Karpas-422 (cell line): ENCODE measurements at places on chromosomes 2 and 18. TPM values are rescaled to one million over a fixed set of nuclear protein-coding genes. Genes with fewer than 3 reads are reported as not detected.

GRCh38 chr18:35889677-35890076 is 82.8 kb upstream of the RMP24 start:
- peaks cover 11% of the 10 kb centered on the region for H3K4me1 ChIP-seq
- no peaks in the 10 kb centered on the region for H3K27me3 ChIP-seq
- H3K27ac ChIP-seq: no peak overlapping the region

Gene UGT1A10
- 0.11 and 0.14 TPM in 2 replicates for total RNA-seq

Gene IL1RL1
- total RNA-seq: not detected in 2 replicates

- H3K27me3 ChIP-seq: no peaks in the 10 kb centered on the region
- DNase-seq: no peak
- no peaks in the 10 kb centered on the region for H3K4me1 ChIP-seq
Measured at GRCh38 chr2:9230881-9231280, 24.3 kb downstream of the ASAP2 start.

Gene FEV
- total RNA-seq: not detected in 2 replicates

DNA sequence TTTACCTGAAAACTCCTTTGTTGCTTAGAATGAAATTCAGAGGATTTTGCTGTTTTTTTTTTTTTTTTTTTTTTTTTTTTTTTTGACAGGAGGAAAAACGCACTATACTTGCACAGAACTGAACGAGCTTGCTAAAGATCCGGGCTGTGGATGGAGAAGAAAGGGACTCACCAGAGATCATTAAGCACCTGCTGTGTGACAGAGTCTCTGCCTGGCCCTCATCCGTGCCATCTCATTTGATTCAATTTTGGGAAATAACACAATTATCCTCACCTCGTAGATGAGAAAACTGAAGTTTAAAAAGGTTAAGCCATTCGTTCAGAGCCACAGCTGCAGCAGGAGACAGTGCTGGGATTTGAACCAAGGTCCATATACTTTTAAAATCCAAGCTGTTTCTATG is 775.4 kb upstream of the ID2 start:
- no peak overlapping the region for H3K4me3 ChIP-seq
- DNase-seq: no peak
- H3K27me3 ChIP-seq: 0 out of 2 replicates have a peak, but pooled peaks cover 2% of the 10 kb centered on the region
- no peaks in the 10 kb centered on the region for H3K4me1 ChIP-seq
- H3K27ac ChIP-seq: no peak overlapping the region

Gene DUSP2
- total RNA-seq: 25.1 and 45.2 TPM in 2 replicates

Gene CD302
- total RNA-seq: not detected in 2 replicates

Gene HADHB
- total RNA-seq: 40.7 and 48.8 TPM in 2 replicates

DNA sequence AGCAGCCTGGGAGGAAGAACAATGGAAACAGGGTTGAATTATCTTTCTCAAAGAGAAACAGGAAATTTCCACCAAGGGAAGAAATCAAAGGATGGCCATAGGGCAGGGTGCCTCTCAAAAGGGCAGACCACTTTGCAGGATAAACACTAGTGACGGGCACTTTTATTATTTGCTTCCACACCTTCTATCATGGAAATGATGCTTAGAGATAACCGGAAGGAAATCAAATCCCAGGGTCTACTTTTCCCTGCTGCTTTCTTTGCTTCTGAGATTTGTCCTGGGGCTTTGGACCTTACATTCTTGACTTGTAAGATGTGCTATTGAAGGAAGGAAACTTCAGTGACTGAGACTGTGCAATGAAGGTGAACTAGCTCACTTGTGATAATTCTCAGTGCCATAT is 1.1 kb upstream of the SCN9A start:
- no peak overlapping the region for H3K4me3 ChIP-seq
- no peak overlapping the region for H3K27ac ChIP-seq

Gene FTCDNL1
- 0.94 and 1.9 TPM in 2 replicates for total RNA-seq

DNA sequence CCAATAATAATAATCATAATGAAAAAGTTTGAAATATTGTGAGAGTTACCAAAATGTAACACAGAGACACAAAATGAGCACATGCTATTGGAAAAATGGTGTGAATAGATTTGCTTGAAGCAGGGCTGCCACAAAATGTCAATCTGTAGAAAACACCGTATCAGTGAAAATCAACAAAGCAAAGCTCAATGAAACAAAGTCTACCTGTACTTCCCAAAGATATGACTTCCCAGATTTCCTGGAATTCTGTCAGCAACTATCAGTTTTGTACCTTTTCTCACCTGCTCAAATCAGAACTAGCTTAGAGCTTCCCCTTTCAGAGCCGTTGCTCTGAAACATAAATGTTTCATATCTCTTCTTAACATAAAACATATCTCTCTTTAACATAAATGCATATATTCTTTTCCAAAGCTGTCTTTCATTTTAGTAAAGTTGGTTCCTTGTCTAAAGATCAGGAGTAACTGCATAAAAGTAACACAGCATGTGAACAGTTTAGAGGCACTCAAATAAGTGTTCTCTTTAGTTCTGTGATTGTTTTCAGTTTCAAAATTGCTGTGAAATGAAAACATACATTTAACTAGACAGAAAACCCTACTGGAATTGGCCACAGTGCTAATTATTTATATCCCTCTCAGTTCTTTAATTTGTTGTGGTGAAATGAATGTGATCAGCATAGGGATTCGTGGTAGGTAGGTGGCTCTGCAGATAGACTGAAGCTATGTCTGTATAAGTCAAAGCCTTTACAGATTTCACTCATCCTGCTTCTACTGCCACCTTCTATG is 262.5 kb downstream of the KCNJ3 start:
- no peak overlapping the region for H3K4me3 ChIP-seq
- H3K36me3 ChIP-seq: no peaks in the 10 kb centered on the region
- H3K4me1 ChIP-seq: no peaks in the 10 kb centered on the region
- no peak overlapping the region for H3K27ac ChIP-seq
- no peaks in the 10 kb centered on the region for H3K27me3 ChIP-seq

- peak; percentile 74 for DNase-seq
- H3K27me3 ChIP-seq: no peaks in the 10 kb centered on the region
- no peak overlapping the region for H3K27ac ChIP-seq
- no peaks in the 10 kb centered on the region for H3K4me1 ChIP-seq
- no peak overlapping the region for H3K4me3 ChIP-seq
Measured at GRCh38 chr2:10900216-10901109, 11.3 kb upstream of the KCNF1 start.
